ENCODE measurements at places on chromosomes 3 and 15.
A peak's percentile ranks its signal among the peaks of the same experiment; 100 is the strongest.

GRCh38 chr3:191499307-191500080, 38.5 kb downstream of the PYDC2 start:
- DNase-seq: peak; percentile 9

DNA sequence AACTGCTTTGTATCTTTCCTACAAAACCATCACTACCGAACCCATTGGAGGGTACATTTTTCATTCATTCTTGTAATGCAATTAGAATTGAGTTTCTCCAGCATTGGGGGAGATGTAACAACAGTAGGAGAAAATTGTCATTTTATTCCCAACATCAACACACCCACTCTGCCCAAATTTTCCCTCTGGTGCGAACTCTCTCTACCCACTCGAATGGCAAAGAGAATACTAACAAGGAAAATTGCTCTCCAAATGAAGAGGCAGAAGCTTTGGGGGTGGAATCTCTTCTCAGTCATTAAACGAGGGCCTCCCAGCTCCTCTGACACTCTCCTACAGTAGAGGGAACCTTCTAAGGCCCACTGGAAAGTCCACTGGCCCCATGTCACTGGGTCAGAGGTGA, 135.7 kb downstream of the MEGF11 start:
- no peak for DNase-seq

GRCh38 chr3:159191447-159191846, 389.6 kb downstream of the MFSD1 start:
- DNase-seq: no peak

- no peak for DNase-seq
Observed at GRCh38 chr15:60715859-60716258, 236.9 kb upstream of the ICE2 start.

GRCh38 chr15:66108483-66109265, 144.9 kb downstream of the MEGF11 start:
- DNase-seq: no peak

DNA sequence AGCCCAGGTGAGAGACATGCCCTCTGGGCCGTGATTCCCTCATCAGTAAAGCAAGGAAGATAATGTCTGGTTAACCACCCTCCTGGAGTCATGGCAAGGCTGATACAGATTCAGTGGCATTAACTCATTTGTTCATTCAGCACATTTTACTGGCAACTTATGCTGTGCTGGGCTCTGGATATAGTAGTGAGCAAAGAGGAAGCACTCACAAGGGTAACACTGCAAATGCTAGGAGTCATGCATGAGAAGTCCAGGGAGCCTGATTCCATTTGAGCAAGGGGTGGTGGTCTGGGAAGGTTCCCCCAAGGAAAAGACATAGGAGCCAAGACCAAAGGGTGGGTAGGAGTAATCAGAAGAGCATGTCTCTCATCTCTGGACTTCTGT, 50.2 kb downstream of the SMAD3 start:
- no peak for DNase-seq

- DNase-seq: no peak
Observed at GRCh38 chr3:184354121-184354728, 7.2 kb downstream of the CLCN2 start.

DNA sequence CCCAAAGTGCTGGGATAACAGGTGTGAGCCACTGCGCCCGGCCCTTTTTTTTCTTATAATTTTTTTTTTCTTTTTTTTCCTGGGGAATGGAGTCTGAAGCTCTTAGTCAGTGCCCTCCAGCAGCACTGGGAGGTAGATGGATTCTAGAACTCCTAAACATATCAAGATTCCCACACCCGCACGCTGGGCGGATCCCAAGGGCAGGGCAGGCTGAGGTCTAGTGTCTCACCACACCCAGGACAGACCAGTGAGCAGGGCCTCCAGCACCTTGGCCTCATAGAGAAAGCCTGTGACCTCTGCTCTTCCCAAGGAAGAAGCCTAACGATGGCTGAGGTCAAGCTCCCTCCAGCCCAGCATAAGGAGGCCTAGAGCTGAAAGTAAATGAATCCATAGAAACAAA, 153.7 kb upstream of the MEF2A start:
- DNase-seq: no peak

DNA sequence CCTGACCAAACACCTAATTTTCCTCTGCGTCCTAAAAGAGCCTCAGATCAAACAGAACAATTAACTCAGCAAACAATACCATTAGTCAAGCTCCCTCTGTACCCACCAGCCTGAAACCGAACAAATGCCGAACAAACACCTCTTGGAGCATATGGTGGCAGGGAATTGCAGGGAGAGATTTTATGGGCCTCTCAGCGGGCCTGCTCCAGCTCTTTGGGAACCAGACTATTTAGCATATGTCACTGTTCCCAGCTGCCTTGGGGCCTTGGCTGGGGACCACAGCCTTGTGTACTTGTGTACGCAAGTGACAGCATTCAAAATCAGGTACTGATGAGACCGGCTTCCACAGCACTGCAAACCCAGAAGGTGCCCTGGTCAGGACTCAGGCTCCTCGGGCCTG, 388.8 kb upstream of the PPP2R3A start:
- peak; percentile 1 for DNase-seq

DNA sequence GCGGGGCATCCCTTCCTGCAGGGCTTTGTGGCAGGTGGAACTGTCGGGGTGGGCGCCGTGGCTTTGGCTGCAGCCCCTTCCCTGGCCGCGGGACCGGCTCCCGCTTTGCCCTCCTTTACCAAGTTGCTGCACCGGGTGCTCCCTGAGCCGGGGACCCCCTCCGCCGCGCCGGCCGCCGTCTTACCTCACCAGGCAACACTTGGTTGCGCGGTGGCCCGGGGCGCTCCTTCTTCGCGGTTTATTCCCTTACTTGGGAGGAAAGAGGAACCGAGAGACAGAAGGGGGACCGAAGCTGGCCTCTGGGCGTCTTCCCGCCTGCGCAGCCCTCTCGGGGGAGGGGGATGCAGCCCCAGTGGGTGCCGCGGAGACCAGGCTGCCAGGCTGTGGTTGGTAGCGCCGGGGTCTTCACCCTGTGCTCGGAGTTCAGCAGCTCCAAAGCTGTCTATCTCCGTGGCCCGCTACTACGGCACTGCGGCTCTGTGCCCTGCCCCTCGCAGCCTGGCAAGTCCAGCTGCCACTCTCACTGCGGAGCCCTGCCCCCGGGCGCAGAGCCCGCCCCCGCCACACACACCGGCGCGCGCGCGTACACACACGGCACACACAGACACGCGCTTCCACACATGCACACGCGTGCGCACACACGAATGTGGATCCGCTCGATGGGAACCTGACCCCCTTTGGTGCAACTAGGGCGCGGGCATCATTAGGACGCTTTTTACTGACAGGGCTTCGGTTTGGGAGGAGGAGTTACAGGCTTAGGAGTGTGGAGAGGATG, at the start of gene DGKG:
Gene DGKG, minus strand, starts transcription at position 473 of the 775 bp plus-strand sequence. CDS start 41,775 bp downstream, outside the sequence.
- peak; percentile 24 for DNase-seq

DNA sequence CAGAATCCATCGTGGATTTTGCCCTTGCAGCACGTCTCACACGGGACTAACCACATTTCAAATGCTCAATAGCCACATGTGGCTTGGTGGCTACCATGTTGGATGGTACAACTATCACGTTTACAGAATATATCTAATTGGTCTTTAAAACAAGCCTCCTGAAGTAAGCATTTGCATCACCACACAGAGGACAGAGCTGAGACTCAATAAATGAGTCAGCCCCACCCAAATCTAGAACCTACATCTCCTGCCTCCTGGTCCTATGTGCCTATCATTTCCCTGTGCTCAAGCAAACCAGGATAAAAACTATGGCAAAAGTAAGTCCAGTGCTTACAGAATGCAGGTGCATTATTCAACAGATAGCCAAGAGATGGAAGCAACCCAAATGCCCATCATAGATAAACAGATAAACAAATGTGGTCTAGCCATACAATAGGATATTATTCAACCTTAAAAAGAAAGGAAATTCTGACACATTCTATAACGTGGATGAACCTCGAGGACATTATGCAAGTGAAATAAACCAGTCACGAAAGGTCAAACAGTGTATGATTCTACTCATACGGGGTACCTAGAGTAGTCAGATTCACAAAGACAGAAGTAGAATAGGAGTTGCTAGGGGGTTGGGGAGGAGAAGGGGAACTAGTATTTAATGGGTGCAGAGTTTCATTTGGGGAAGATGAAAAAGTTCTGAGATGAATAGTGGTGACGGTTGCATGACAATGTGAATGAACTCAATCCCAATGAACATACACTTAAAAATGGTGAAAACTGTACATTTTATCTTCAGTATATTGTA, 43.9 kb downstream of the SRGAP3 start:
- DNase-seq: no peak

- no peak for DNase-seq
Observed at GRCh38 chr3:59553076-59553475, 503.3 kb upstream of the CFAP20DC start.

DNA sequence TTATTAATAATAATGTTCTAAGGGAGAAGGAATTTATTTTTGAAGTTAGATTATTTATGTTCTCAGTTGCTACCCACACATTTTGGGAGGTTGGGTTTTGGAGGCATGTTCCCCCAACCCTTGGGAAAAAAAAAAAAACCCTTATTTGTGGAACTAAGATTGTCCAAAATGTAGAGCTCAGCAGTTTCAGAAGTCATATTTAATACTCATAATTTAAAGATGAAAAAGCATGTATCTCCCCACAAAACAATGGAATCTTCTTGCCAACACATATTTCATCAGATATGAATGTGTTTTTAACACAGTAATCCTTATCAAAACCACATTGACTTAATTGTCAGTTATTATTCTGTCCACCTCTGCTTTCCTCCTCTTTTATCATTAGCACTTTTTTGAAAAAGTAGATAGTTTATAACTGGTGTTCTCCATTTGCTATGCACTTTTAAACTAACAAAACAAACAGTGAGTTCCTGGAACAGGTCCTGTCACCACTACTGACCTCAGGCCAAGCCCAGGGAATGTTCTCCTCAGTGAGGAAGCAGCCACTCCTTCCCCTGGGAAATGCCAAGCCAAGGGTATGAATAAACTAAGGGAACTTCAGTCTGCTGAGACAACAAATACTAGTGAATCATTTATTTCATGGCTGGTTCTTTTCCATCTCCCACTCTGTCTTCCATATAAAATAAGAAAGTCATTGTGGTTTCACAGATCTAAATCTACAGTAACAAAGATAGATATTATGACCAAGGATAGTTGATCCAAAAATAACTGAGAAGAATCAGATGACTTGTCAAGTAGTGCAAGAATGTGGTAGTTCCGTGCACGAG, 414.4 kb upstream of the ALCAM start:
- DNase-seq: no peak

DNA sequence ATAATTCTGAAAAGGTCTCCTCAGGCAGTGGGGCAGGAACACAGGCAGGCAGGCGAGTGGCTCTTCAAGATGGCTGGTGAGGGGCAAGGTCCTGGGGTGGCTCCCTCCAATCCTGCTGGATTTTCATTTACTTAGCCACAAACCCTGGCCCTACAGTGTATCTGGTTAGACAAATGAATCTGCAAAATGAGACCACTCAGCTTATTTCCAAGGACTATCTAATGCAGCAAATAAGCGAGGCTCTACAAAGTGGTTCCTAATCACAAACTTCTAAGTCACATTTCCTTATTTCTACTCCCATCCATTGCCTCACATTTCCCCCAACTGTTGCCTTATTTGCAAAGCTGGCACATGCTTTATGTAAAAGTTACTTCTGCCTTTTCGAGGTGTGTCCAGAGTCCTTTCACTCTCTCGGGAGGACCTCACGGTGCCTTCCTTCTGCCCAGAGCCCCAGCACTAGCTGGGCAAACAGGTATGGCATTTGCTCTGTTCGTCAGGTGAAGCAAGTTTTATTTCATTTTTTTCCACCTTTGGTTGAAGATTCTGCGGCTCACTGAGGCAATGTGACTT, 40.5 kb downstream of the CCDC12 start:
- DNase-seq: no peak

DNA sequence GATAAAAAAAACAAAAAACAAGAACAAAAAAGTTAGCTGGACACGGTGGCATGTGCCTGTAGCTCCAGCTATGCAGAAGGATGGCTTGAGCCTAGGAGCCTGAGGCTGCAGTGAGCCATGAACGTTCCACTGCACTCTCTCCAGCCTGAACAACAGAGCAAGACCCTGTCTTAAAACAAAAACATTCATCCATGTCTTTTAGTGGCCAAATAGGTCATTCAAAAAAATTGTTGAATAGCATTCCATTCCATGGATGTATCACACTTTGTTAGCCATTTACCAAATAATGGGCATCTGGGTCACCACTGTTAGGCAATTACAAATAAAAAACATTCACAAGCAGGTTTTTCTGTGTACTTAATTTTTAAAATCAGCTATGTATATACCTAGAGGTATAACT, 139.7 kb downstream of the STAG1 start:
- DNase-seq: no peak

- DNase-seq: no peak
Observed at GRCh38 chr15:41423979-41424659, 7.2 kb downstream of the RTF1 start.
